ENCODE measurements at places on chromosomes 4 and X.

- DNase-seq: no peak
Observed at GRCh38 chr4:8795140-8795539, 76.5 kb downstream of the HMX1 start.

GRCh38 chr4:125313497-125313896 is 1.3 kb upstream of the FAT4 start:
- DNase-seq: no peak

- no peak for DNase-seq
Observed at GRCh38 chr4:48079972-48080391, 54.1 kb downstream of the TXK start.

GRCh38 chr4:89134775-89135319 is 23.5 kb downstream of the TIGD2 start:
- no peak for DNase-seq

DNA sequence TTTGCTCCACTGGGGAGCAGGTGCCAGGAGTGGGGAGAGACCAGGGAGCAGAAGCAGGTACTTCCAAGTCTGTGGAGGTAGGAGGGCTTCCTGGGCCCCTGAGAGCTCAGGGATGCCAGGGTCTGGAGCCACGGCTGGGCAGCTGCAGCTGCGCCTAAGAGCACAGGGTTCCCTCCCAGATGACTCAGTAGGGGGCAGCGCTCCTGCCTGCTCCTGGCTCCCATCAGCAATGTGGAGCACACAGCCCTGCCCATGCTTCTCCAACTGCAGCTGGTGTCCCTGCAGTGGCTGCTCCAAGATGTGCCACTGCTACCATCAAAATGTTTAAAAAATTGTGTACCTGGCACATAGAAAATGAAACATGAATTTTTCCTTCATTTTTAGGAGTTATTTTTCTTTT is 1028.2 kb downstream of the PCDH7 start:
- no peak for DNase-seq

GRCh38 chr4:153198719-153199118 is 5.5 kb upstream of the TRIM2 start:
- DNase-seq: no peak

DNA sequence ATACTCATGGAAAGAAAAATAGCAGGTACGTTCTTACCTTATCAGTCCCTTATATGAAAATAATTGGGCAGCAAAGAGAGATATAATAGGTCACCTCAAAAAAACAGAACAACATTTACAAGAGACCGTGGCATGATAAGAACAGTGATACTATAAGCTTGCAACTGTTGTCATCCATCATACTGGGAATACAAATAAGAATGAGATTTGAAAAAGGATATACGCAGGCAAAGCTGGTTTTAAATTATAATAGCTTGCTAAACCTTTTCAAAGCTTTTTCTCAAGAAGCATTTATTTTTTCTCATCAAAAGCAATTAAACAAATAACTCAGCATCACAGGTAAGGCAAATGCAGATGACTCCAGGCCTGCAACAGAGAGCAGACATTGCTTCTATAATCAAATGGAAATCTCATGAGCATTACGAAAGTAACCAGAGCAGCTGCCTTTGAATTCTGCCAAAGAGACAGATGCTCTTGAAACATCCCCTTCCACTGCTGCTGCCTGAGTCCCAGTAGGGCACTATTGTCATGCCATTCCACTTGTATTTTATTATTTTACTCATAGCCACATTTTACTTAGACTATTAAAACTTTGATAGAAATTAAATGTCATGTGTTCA is 620.6 kb upstream of the GNPDA2 start:
- DNase-seq: no peak

GRCh38 chr4:128720270-128720669 is 89.2 kb upstream of the JADE1 start:
- DNase-seq: no peak

Data from H54 (cell line).